Stimulated activated CD4-positive, alpha-beta T cell treated with anti-CD3 and anti-CD28 coated beads, TNF-alpha, amount 100 ng/mL, for 4 hours (primary cell): ENCODE measurements at places on chromosomes 6 and 20.

- DNase-seq = no peak
Observed at GRCh38 chr6:90356012-90356421, 59.4 kb upstream of the BACH2 start.

DNA sequence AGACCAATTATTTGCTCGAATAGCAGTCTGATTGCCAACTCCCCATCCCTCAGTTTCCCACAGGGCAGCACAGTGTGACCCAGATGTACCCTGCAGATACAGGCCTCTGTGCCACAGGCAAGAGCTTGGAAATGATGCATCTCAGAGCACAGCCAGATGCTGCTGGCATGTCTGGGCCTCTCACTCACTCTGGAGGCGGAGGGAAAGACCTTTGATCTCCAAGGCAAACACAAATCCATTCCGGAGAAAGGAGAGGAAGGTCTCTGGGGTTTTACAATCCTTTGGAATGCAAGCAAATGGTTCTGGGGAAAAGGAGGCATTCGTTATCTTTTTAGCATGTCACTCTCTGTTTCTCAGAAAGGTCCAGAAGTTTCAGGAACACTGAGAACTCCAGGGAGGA lies 74.2 kb downstream of the RIOK1 start:
- no peak for DNase-seq

DNA sequence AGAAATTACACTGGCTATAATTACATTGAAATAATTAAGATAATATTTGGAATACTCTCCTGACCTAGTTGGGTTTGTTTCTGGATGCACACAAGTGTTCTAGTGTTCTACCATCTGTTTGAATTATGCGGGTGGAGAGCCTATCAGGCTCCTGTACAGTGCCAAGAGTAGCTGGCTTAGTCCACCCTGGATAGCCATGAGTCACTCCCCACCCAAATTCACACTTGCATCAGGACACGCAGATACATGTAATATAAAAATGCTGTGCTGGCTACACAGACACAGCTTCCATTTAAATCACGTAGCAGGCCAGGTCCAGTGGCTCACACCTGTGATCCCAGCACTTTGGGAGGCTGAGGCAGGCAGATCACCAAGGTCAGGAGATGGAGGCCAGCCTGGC lies 686.2 kb upstream of the SLC35B3 start:
- no peak for DNase-seq

DNA sequence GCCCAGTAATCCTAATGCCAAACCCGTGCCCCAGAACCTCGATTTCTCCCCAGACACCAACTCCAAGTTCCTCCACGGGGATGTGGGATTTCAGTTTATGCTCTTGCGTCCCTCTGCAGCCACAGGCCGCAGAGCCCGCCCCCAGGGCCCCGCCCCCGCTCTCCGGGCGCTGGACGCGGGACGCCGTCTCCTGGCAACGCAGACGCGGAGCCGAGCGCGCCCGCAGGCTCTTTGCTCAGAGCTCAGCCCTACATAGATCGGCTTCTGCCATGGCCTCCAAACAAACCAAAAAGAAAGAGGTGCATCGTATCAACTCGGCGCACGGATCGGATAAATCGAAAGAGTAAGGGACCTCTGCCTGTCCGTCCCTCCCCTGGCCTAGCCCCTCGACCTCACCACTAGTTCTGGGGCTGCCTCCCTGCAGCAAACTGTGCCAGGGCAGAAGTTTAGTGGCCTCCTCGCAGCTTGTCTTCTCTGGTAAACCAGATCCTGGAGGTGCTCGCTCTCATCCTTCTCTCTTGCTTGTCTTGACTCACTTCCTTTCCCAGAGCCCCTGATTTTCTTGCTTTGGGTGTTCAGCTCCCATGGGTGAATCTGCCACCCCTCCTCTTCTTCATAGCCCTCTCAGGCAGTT lies at the start of gene ADGB:
Gene ADGB, plus strand, starts transcription at position 201 of the 634 bp plus-strand sequence. Its CDS starts 69 bp downstream, at position 270.
- no peak for DNase-seq

DNA sequence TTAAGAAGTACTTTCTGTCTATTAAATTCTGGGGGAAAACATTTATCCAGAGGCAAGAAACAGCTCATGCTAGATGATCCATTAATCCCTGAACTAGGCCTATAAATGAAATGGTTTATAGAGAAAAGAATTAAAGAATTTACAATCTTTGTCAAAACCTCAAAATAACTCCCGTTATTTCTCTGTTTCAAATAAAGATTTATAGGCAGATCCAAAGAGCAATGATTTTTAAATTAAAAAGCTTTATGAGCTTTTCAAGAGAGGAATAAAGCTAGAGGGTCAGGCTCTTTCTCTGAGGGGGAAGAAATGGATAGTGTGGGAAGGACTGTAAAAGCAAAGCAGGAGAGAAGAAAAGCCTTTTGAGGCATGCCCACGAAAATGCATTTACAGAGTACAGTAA lies 82.5 kb upstream of the OGFRL1 start:
- no peak for DNase-seq

DNA sequence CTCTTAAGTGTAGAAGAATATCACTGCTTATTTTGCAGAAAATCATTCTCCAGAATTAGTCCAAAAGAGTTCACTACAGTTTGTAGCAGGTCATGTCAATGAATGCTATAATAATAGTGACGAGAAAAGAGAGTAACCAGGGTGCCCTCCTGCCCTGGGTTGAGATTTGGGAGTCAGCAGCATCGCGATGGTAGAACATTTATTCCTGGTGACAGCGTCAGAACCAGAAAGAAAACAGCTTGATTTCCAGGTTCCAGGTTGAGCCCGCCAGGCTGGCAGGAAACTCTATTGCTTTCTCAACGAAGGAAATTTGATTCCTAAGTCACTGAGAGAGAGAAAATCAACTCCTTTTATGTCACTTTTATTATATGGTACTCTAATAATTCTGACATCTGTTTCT lies 550.3 kb downstream of the QKI start:
- no peak for DNase-seq

- DNase-seq = no peak
Observed at GRCh38 chr6:111524735-111525134, 41.7 kb upstream of the REV3L start.

DNA sequence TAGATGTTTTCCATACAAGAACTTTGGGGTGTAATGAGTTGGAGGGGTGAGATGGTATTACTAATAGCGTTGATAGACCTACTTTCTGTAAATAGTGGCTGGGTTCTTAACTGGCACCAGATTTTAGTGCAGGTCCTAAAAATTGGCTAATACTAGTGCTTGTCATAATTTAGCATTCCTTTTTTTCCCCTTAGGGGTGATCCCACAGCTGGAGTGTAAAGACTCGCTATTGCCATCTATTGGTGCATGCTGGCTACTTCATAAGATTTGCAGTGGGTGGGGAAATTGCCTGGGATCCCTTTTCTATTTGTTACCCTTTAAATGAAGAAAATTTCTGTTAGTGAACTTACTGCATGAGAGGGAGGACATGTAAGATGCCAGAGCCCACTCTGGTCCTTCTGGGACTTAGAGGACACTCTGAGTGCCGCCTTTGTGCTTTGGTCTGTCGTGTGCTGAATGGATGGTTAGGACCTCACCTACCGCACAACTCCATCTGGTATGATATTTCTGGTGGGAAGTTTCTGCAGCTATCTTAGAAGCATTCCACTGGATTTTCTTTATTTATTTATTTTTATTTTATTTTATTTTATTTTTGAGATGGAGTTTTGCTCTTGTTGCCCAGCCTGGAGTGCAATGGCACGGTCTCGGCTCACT lies 195.5 kb downstream of the JARID2 start:
- DNase-seq = no peak

GRCh38 chr6:170260686-170261085 lies 30.2 kb downstream of the DLL1 start:
- no peak for DNase-seq

- no peak for DNase-seq
Observed at GRCh38 chr6:96787846-96788580, 49.3 kb downstream of the GPR63 start.

- DNase-seq = no peak
Observed at GRCh38 chr6:33790379-33790778, 1.4 kb upstream of the LEMD2 start.

GRCh38 chr6:156590482-156590881 lies 186.7 kb upstream of the ARID1B start:
- no peak for DNase-seq

- DNase-seq = no peak
Observed at GRCh38 chr6:145629478-145629877, 105.8 kb downstream of the EPM2A start.

GRCh38 chr6:125511809-125512396 lies 210.1 kb upstream of the HDDC2 start:
- DNase-seq = no peak

GRCh38 chr6:43383021-43383667 lies 13.7 kb upstream of the ZNF318 start:
- no peak for DNase-seq

- no peak for DNase-seq
Observed at GRCh38 chr20:63850689-63851547, 10.4 kb upstream of the ABHD16B start.

DNA sequence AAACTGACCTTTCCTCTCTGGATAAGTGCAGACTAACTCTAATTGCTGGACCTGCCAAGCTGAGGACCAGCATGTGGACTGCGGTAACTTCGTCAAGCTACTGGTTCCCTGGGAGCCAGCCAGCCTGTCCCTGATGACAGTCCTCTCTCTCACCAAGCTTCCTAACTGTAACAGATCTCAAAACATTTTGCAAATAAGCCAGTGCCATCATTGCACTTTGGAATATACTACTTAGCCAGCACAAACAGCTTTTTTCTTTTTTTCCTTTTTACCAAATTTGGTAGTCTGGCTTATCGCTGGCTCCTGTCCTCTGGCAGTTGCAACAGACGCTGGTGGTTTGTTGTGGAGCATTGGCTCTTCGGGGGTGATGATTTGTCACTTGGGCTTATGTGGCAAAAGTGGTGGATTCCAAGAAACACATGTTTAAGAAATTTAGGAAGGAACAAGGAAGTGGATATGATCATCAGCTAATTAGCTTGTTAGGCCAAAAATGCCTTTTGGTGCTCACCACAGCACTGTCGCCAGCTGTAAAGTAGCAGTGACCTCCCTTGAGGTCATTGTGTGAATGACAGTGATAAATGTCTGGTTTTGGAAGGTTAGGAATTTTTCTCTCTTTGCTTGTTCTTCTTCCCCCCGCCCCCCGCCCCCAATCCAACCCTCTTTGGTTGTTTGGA lies 171.7 kb downstream of the CLIC5 start:
- no peak for DNase-seq

- no peak for DNase-seq
Observed at GRCh38 chr6:126661646-126662045, 321.7 kb downstream of the CENPW start.

DNA sequence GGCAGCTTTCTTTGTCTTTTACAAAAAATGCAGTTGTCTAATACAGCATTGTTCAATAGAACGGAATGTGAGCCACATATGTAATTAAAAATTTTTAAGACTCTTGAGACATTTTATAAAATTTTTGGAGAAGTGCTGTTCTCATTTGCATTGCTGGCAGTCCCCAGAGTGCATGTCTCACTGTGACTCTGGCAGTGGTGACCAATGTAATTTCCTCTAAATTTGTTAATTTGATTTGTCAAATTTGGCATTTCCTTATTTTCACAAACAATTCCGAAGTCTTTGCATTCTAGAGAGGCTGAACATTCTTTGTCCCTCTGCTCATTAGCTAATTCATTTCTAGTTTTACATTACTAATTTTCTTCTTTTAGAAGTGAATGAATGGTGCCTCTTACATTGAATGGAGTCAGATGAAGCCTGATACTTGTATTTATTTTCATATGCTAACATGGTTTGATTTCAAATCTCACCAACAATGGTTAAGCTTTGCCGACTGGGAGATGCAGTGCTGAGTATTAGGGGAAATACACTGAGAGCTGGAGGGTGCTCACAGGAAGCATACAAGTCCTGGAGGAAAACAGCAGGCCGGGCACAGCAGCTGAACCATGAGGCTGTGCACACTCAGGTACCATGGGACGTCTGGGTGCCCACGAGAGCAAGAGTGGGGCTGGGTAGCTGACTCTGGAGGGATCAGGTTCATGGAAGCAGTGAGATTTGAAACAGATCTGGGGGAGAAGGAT lies 68.5 kb upstream of the ARMC2 start:
- DNase-seq = no peak

- DNase-seq = no peak
Observed at GRCh38 chr20:47951521-47951971, 166.3 kb upstream of the SULF2 start.

DNA sequence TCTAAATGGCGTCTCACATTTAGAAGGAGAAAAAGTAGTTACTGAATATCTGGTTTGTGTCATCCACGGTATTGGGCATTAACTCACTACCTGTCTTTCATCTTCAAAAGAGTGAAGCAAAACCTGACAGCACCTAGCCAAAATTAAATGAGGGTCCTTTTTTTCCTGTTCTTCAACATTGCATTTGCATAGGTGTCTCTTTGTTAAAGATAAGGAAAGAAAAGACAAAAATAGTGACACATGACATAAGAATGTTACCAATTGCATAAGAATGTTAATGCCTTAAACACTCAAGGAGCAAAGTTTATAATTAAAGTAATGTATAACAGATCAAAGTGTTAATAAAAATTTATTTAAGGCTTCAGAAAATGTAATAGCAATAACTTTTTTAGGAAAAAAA lies 61.4 kb upstream of the MANEA start:
- DNase-seq = no peak

- DNase-seq = no peak
Observed at GRCh38 chr6:33926451-33926850, 122.6 kb upstream of the MLN start.

GRCh38 chr6:31135710-31136109 lies 3.2 kb downstream of the PSORS1C2 start:
- no peak for DNase-seq

DNA sequence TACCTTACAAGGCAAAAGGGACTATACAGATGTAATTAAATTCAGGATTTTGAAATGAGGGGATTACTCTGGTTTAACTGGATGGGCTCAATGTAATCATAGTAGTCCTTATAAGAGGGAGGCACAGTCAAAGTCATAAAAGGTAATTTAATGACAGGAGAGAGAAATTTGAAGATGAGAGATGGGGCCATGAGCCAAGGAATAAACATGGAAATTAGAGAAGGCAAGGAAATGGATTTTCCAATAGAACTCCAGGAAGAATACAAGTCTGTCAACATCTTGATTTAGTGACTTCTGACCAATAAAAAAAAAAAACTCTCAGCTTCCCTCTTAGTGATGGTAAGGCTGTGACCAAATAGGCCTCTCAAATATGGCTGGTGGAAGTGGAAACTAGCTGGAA lies 101.9 kb upstream of the BEND3 start:
- DNase-seq = no peak

DNA sequence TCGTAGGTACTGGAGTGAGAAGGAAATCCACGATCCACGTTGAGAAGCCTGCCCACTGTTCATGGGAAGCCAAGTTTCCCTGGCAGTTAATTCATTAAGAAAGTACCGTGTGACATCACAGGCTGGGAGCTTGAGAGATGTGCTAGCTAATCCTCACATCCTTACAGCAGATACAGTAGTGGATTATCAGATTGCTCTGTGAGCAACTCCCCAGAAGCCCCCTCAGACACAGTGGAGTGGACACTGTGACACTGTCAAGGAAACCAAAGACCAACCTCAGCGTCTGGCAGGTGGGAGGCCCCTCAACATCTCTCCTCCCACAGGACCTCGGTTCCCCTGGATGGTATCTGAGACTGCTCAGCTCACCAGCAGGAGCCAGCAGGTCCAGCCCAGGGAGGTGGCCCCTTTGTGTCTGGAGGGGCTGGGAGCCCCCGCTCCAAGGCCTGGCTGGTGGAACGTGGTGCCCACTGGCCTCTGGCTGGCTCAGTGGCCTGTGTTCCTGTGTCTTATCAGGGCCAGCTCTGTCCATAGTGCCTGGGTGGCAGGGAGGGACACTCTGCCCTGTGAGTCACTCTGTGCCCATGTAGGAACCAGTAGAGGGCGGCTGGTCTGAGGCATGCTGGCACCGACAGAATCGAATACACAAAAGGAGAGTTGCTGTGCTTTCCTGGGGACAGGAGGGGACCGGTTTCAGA lies 7.2 kb downstream of the PYGB start:
- DNase-seq = no peak

GRCh38 chr6:3398755-3399696 lies 57.8 kb downstream of the SLC22A23 start:
- DNase-seq = no peak
